Activated CD8-positive, alpha-beta memory T cell treated with anti-CD3 and anti-CD28 coated beads for 1 hour (primary cell): ENCODE measurements at places on chromosomes 6 and 20.

DNA sequence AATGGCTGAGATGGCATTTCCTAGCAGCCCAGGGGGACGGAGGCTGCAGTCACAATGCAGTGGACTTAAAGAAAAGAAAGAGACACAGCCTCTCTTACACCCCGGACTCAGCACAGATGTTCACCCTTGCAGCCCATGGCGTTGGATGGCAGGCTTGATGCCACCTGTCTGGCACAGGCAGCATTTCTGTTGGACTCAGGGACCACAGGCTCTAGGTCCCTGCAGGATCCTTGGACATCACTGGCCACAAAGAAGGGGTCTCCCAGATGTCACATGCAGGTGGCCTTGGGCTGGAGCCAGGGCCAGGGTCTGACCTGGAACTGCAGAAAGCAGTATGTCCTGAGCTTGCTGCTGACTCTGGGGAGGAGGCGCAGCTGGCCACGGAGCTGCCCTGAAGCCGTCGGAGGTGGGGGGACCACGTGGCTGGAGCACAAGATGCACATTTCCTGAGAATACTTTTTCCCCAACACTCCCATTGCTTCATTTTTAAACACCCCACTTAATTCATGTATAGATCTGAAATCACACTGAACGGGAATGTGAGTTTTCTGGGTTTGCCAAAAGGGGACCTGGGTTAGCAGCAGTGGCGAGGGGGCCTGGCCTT, 102.3 kb upstream of the SULF2 start:
- DNase-seq = no peak

DNA sequence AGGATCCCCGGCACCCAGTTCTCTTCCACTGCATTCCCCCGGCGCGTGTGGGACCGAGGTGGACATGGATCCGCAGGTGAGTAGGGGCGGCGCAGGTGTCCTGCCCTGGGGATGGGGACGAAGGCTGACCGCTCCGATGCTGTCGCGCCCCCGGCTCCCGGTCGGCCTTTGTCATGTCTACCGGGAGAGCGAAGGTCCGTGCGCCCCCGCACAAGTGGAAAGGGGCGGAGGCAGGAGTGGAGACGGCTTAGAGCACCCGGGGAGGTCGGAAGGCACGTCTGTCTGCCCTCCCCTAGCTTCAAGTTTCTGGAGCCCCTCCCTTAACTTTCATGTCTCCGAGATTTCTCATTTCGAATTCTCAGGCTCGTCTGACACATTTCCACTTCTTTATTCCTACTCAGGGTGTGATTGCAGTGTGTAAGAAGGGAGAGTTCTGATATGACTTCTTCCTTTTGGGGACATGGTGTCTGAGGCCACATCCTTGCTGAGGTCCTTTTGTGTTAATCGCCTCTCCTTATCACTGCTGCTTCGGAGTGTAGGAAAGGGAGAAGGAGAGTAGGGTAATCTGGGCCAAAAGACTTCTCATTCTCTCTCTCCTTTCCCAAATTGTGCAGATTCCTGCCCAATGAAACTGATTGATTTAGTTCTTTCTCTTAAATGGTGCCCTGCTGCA, 435 bp downstream of the KIFC1 start:
- DNase-seq = no peak

GRCh38 chr6:149024361-149024760, 277.5 kb downstream of the UST start:
- DNase-seq = no peak

DNA sequence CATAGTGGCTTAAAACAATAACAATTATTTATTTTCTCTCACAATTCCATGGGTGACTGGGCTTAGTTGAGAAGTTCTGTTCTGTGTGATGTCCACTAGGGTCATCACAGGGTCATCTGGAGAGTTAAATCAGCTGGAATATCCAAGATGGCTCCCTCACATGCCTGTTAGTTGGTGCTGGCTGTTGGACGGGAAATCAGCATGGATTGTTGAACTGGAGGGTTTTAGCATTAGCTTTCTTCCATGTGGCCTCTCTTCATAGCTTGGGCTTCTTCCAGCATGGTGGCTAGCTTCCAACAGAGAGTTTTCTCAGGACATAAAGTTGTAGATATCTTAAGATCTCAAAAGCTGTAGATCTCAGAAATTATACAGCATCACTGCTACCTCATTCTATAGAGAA, 19.6 kb downstream of the MARCKS start:
- no peak for DNase-seq

DNA sequence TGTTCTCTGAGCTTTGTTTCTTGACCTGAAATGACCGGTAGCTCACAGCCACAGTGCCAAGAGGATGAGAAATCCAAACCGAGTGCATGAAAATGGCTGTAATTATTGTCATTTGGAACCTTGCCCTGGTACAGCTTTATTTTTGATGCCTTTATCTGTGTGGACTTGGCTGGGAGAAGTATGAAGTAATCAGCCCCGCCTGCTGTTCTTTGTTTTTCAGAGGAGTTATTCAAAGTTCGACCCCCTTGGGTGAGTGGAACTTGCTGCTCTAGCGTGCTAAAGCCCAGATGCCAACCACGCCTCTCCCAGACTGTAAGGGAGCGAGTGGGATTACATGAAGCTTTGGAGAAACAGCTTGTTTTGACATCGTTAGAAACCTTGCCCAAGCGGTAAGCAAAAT, 48.3 kb downstream of the ECT2L start:
- no peak for DNase-seq

DNA sequence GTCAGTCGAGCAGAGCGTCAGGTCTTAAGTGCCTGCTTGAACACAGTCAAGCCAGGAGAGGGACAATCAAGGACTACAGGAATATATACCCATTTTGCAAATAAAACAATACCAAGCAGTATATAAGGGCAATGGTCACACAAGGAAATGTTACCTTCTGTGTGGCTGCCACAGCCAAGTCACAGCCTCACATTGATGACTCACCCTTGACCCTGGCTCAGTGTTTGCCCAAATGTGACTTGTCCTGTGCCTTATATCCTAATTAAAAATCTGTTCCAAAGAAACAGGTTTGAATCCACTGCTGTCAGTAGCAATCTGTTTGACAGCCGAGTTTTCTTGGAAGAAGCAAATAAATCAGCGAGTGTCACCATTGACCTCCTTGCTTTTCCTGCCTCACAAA, 34.3 kb downstream of the C6orf89 start:
- DNase-seq = no peak

- DNase-seq = no peak
Measured at GRCh38 chr20:23305098-23305497, 45.5 kb upstream of the NXT1 start.

- no peak for DNase-seq
Measured at GRCh38 chr20:61053889-61054288, 198.2 kb upstream of the CDH4 start.

DNA sequence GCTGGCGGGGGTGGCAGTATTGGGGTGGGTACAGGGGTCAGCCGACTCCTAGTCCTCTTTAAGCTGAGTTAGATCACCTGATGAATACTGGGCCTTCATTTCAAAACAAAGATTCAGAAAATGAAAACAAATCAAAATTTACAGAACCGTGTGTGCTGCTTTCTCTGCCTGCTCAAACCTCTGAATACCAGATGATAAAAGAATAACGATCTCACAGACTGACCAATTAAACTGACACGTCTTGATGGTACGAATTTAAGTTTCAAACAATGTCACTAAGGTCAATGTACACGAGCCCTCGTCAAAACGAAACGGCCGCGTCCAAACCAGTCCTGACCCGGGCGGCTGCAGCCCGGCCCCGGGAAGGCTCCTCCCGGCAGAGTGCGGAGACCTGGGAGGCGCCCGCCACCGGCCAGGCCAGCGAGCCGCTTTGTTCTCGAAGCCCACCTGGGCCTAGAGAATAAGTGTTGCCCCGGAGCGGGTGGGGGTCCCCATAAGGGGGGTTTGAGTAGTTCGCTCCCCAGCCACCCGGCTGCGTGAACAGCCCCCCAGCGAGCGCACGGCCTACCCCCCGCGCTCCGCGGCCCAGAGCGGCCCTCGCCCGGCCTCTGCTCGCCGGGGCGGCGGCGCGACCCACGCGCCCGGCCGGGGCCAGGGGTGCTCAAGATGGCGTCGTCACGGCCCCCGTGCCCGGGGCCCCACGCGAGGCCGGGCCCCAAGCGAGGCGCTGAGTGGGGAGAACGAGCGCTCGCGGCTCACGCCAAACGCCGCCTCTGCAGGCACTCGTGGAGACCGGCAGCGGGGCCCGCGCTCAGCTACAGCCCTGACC, 728 bp downstream of the PSMA7 start:
- no peak for DNase-seq

GRCh38 chr6:86943819-86944407, 6.6 kb downstream of the HTR1E start:
- DNase-seq = no peak

- DNase-seq = no peak
Measured at GRCh38 chr6:70040766-70041165, 174.4 kb downstream of the COL19A1 start.

DNA sequence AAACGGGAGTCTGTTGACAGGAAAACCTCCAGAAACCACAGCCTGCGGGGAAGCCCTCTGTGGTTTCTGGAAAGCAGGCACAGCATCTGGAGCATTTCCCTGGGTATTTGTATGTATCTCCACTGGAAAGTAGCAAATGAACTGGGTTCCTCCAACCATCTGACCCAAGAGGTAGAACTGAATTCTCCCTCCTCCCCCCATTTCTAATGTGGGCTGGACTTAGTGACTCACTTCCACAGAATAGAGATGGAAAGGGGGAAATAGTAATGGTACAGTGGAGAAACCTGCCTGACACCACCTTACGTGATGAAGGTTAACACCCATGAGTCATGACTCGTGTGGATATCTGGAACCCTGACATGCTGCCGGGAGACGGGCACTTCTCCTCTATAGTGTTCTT, 51.9 kb upstream of the XRN2 start:
- no peak for DNase-seq

DNA sequence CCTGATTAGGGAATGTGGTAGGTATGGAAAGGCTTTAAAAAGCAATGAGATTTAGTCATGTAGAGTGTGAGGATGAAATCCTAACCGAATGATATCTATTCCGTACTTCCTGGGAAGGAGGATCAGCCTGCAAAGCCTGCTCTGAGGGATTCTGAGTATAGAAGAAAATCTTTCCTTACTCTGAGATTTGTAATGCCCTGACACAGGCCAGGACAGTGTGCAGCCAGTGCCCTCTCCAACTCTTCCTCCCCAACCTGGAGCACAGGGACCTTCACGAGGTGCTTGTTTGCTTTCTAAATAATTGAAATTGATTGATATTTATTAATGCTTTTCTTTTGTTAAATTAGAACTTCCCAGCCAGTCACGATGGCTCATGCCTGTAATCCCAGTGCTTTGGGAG, 131.6 kb downstream of the ADGRG6 start:
- DNase-seq = no peak

- DNase-seq = no peak
Measured at GRCh38 chr20:51265361-51265760, 242.5 kb upstream of the KCNG1 start.

DNA sequence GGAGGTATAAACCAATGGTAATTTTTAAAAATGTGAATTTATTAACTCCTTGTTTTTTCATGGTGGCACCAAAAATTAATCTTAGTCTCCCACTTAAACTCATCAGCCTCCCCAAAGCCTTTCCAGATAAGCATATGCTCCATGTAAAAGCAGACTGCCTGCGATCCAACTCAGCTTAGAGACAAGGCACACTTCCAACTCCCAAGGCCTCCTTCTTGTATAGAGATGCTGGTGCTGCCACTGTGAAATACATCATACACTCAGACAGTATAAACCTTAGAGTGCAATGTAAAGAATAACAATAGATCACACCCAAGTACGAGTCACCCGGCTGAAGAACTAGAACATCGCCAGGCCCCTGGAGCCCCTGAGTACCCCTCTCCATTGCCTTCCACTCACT, 2.0 kb downstream of the ANKRD6 start:
- no peak for DNase-seq

- DNase-seq = peak; percentile 31
Measured at GRCh38 chr6:81752921-81753710, 635 bp upstream of the TENT5A start.
